ENCODE measurements at places on chromosomes 16 and 17.

DNA sequence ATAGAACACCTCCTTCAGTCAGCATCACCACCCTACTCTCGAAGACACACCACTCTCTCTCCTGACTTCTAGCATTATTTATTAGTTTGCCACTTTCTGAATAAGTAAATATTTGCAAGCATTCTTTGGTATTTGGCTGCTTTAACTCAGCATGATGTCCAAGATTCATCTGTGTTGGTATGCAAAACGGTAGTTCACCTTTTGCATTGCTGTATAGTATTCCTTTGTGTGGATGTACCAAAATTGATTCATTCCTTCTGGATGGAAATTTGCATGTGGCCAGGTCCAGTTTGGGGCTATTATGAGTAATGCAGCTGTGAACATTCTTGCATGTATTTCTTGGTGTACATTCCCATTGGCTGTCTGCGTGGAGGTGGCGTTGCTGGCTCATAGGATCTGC is 32.9 kb downstream of the KNOP1 start:
- DNase-seq: no peak

DNA sequence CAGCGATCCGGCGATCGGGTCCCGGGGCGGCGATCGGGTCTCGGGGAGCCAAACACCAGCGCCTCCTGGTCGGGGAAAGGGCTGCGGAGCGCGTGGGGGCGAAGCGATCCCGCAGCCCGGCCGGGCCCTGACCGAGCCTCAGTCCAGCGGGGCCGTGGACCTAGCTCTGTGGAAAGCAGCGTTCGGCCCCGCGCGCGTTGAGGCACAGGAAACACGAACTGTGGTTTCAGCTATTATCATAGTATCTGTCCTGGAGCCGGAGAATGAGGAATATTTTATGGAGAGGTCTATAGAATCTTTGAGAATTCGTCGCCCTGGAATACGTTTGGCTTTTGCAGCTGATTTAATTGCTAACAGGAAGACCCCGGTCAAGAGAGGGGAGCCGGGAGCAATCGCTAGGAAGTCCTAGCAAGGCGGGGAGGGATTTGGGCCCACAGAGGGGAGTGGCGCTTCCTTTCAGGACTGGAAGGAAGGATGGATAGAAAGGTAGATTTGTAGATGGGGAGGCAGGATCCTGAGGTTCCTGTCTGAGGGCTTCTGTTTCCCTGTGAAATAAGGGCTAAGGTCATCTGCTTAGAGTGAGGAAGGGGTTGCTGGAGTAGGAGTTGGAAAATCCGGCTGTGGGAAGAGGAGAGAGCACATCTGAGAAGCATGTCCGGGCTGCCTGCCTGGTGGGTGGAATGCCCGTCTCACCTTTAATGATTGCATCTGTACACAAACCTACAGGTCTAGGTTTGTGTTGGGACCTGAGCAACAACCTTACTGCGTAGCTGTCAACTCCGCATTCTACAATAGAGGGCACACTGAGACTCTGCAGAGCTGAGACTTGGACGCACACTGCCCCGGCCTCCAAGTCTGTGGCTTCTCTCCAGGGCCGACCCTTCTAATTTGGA is 770 bp downstream of the CCNF start:
- DNase-seq: no peak

- no peak for DNase-seq
These were observed 19.3 kb downstream of the TSPOAP1 start for GRCh38 chr17:58308985-58309917.

DNA sequence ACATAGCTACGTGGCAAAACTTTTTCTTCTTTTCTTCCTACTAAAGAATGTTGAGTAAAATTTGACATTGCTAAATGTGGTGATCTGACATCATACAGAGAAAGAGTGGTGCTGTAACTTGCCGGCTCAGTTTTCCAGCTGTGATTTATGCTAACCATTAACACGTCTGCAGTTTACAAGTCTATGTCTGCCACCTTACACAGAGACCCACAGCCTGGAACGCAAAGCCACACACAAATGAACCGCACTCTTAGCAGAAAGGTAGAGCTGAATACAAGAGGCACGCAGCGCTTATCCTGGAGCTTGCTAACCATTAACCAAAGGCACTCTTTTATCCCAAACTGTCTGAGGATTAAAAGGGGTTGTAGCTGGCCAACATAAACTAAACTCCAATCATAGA is 31.9 kb downstream of the CACNG1 start:
- DNase-seq: no peak

- DNase-seq: no peak
These were observed 262.6 kb downstream of the PRKCA start for GRCh38 chr17:66564992-66565465.

- DNase-seq: no peak
These were observed 68.0 kb downstream of the SHISA6 start for GRCh38 chr17:11309033-11309432.

GRCh38 chr17:2171702-2172076 is 116.8 kb downstream of the HIC1 start:
- DNase-seq: no peak
